GM20000 (cell line): ENCODE measurements at places on chromosomes 7 and 10.

GRCh38 chr7:137923380-137923779 is 76.6 kb upstream of the DGKI start:
- no peak for DNase-seq

GRCh38 chr7:9600974-9601373 is 1167.6 kb downstream of the NXPH1 start:
- DNase-seq: no peak

DNA sequence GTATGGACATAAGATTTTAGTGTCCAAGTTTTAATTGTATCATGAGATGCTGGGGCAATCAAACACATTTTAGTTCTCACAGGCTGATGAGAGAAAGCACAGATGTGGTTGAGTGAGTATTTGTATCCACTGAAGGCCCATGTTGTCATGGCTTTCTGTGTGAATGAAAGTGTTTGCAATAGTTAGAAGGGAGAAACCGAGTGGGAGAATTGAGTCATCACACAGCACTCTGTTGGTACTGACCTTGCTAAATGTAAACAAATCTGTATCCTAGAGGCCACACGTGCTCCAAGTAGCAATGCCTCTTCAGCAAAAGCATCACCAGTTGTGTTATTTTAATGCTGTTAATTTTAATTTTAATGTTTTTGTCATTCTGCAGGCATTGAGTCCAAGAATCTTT is 121.2 kb downstream of the EMX2 start:
- DNase-seq: peak; percentile 76

GRCh38 chr10:48710647-48711275 is 26.1 kb downstream of the WDFY4 start:
- no peak for DNase-seq

DNA sequence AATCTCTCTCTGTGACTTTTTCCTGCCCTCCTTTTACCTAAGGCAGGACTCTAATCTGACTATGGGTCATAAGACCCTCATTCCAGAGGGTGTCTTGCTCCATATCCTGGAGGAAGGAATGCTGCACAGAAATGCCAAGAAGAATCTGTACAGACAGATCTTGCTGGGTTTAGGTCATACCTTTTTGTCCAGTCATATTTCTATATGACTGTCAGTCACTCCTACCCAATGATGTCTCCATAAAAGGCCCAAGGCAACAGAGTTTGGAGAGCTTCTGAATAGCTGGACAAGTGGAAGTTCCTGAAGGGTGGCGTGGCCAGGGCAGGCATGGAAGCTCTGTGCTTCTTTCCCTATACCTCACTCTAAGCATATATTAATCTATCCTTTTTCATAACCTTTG is 47.5 kb downstream of the FEZF1 start:
- DNase-seq: no peak

- DNase-seq: peak; percentile 80
Measured at GRCh38 chr10:7121154-7121797, 289.6 kb downstream of the SFMBT2 start.

DNA sequence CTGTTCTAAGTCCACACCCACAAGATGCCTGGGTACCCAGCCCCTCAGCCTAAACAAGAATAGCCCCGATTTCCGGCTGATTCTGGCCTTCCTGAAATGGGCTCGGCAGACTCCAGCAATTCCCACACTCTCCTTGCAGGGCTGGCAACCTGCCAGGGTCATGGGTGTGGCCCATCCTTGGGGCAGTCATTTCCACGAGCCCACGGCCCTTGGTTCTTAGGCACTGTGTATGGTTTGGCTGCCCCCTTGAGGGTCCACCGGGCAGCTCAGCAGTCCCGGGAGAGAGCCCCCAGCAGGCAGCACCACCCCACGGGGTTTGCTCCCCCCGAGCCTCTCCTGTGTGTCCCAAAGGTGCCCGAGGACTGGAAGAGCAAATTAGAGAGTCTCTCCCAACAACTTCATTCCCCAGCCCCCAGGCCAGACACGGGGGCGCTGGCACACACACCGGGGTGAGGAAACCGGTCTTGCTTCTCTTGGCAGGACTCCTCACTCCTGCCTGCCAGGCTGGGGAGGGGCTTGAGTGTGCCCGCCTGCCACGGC is 142.2 kb downstream of the EMX2 start:
- DNase-seq: no peak

GRCh38 chr10:33735464-33735923 is 401.0 kb upstream of the NRP1 start:
- DNase-seq: no peak

DNA sequence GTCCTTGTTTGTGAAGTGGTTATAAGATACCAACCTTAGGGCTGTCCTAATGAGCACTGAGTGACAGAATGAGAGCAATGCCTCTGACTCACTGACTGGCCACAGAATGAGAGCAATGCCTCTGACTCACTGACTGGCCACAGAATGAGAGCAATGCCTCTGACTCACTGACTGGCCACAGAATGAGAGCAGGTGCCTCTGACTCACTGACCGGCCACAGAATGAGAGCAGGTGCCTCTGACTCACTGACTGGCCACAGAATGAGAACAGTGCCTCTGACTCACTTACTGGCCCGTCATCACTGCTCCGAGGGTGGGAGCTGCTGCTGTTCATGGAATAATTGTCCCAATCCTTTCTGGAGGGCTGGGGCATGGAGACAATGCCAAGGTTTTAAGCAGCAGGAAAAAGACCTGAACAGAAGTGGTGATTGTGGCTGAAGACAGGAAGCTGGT is 265.2 kb upstream of the PPP2R2D start:
- DNase-seq: no peak

GRCh38 chr7:117908031-117908795 is 35.0 kb upstream of the CTTNBP2 start:
- no peak for DNase-seq

DNA sequence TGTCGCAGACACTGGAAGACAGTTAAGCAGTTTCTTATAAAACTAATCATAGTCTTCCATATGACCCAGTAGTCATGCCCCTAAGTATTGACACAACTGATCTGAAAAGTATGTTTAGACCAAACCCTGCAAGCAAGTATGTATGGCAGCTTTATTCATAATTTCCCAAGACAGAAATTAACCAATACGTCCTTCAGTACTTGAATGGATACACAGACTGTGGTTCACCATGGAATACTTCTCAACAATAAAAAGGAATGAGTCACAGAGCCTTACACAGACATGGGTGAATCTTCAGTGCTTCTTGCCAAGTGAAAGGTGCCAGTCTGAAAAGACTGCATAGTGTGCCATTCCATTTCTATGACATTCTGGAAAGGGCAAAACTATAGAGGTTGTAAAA is 50.2 kb upstream of the AKR1E2 start:
- no peak for DNase-seq

DNA sequence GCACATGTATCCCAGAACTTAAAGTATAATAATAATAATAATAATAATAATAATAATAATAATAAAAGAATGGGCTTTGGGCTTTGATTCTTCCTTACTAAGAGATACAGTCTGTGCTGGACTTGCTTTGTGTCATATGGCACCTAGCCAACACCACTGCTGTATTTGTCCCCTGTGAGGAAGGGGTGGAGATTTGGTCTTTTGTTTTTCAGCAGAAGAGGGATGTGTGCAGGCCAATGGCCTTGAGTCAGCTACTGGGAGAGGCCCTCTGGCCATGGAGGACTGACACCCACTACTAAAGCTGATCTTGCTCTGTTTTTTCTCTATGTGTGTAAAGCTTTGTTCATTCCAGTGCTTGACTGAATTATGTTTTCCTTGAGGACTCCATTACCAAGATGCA is 573.0 kb upstream of the PCDH15 start:
- DNase-seq: no peak

- DNase-seq: no peak
Measured at GRCh38 chr10:125727436-125727835, 7.9 kb downstream of the EDRF1 start.

DNA sequence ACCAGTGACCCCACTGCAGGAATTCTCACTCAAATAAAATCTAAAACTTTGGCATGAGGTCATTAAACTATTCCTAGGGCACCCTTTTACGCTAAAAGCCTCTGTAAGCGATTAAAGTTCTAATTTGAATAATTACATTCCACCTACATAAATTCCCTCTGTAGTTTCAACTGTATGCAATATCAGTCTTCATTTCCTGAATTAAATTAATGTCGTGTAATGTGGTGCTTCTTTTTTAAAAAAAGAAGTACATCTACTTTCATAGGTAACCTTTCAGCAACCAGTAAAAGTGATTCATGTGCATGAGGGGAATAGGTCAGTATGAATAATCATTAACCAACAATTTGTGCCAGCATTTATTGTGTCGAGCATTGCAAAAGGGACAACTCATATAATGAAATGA is 44.7 kb downstream of the IMMP2L start:
- DNase-seq: no peak

DNA sequence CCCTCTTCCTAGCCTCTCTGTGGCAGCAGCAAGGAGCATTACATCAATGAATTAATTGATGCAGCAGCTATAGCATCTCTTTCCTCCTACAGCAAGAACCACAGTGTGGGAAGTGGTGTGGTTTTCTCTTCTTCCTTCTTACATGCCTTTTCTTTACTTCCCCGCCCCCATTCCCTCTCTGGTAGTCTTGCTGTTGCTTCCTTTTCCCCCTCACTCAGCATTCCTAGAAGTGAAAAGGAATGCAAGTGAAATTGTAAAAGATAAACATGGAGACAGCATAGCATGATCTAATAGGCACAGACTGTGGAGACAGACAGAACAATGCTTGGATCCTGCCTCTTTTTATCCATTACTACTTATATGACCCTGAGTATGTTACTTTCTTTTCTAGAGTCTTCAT is 370.5 kb upstream of the BMPER start:
- DNase-seq: no peak

DNA sequence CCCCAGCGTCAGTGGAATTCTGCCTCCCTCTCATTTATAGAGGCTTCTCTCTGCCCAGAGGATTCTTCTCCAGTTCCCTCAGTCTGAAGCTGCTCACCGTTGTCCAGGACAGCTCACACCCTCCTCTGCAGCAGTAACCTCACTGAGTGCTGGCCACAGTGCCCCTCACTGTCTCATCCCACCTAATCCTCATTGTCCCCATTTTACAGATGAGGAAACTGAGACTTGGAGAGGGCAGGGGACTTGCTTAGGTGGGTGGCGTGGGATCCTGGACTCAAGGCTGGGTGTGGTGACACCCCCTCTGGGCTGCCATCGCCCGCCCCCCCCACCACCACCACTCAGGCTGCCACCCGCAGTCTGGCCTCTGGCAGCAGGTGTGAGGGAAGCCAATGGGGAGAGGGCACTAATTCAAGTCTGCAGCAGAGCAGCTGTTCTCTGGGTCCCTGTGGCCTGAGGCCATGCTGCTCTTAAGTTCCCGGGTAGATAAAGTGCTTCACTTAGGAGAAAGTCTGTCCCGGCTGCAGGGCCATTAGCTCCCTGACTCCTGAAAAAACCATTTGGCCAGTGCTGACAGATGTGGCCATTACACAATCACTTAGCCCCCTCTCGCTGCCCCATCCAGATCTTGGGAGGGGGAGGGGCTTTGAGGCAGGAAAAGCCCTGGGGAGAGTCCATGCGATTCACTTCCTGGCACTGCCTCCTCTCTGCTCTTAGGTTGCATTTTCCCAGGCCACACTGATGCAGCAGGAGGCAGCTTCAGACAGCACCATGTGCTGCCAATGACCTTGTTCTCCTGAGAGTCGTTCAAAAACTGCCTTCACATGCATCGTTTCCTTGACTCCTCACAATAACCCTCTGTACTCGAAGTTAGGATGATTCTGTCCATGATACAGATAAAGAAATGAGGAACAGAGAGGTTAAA is 36.3 kb downstream of the DRGX start:
- no peak for DNase-seq

- DNase-seq: no peak
Measured at GRCh38 chr10:12549297-12549696, 199.9 kb downstream of the CAMK1D start.

GRCh38 chr10:17425584-17426262 is 28.7 kb downstream of the ST8SIA6 start:
- DNase-seq: no peak

DNA sequence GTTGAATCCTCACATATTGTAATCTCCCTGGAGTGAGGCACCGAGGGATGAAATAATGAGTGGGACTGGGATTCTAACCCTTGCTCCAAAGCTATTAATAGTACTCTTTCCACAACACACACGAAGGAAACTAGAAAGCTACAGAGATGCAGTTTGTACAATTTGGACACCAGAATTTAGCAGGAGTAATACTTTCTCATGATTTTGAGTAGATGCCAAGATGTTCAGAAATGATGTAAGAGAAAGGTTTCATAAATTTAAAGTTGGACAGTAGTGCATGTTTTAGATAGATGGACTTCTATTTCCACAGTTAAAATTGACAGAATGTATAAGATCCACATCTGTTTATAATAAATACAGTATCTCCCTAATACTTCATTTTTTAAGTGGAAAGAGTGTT is 46.5 kb downstream of the PRR15 start:
- no peak for DNase-seq

GRCh38 chr7:105219771-105220160 is 169.0 kb downstream of the SRPK2 start:
- no peak for DNase-seq

- peak; percentile 78 for DNase-seq
Measured at GRCh38 chr10:122703483-122704448, 4.1 kb upstream of the C10orf120 start.
